ENCODE measurements at places on chromosomes 5 and 9.

- no peak for DNase-seq
Observed at GRCh38 chr5:164048359-164048926, 543.0 kb downstream of the MAT2B start.

DNA sequence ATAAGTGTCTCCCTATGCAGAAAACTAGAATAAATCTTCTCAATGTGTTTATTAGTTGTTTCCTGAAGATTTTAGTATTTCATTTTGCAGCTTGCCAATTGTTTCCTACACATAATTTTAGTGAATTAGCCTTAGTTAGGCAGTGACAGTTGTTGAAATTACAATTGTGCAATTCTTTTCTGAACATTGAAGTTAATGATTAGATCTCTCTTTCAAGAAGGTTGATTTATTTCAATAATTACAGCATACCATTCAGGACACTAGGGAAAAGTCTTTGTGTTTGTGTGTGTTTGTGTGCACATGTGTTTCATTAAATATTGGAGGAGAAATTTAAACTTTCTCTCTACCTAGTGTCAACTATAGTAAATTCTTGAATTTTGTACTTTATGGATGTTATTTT is 199.6 kb upstream of the MPDZ start:
- DNase-seq = no peak

GRCh38 chr9:69195668-69196067 is 21.6 kb downstream of the TJP2 start:
- no peak for DNase-seq

DNA sequence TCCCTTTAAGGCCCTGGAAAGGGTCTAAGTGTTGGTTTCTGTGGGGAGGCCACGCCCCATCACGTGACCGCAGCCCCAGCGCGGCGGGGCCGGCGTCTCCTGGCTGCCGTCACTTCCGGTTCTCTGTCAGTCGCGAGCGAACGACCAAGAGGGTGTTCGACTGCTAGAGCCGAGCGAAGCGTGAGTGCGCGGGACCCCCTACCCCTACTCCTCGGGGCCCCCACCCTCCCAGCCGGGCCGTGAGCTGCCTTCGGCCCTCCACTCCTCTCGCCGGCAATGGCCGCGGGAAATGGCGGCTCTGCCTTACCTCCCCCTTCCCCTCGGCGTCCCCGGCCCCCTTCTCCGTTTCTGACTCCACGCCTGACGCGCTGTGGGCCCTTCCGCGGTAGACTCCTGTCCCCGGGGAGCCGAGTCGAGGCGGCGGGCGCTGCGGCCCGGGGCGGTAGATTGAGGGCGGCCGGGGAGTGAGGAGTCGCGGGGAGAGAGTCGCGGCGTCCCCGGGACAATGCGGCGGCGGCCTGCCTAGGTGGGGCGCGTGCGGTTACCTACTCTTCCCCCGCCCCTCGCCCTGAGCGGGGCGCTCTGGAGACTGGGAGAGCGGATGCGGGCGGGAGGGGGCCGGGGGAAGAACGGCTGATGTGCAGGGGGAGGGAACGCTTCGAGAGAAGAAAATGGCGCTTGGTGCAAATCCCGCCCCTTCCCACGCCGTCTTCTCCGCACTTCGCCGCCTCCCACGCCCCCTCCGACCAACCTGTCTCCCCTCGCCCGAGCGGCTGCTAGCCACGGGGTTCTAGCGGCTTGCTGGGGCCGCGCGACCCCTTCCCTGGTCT is at the start of gene SUB1:
SUB1 (plus strand) TSS at position 112 of the 830 bp plus-strand sequence. CDS start 2,956 bp downstream, outside the sequence.
- DNase-seq = peak; percentile 87

DNA sequence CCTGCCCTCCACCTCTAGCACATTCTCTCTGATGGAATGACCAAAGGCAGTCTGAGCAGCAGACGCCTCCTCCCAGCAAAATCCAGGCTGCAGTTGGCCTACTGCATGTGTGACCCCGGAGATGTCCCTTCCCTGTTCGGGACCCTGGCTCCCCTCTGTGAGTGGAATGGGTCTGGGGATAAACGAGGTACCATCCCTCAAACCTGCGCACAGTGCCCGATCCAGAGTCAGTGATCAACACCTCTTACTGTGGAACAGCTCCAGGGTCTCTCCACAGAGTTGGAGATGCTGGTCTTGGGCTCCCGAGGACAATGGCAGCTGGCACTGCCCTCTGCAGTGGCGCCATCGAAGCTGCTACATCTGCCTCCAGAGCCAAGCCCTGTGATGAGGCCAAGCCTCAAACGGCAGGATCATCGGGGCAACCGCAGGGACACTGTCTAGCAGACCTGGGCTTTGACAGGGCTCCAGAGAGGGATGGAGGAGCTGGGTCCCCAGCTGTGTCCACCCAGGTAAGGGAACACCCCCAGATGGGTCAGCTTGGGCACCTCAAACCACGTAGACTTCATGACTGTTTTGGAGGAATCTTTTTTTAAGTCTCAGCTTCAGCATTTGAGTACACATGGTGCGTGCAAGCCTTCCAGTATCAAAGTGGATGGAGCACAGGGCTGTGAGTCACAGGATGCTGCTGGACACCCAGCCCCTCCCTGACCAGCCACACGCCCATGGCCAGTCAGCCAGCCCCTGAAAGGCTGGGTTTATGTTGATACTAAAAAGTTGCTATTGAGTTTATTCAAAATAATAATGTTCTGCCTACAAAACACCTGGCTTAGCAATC is 13.0 kb downstream of the MED10 start:
- DNase-seq = no peak

DNA sequence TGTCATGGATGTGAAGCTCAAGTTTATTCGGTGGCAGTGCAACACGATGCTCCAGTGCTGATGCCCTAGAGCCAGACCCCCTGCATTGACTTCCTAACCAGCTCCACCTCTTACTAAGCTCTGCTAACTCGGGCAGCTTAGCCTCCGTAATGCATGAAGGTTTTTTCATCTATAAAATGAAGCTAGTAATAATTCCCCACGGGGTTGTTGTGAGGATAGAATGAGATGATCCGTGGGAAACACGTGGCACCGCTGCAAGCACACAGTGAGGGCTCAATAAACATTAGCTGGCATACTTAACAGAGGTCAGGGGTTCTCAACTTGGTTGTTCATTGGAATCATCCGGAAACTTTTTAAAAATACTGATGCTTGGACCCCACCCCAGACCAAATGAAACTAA is 6.8 kb downstream of the ENC1 start:
- no peak for DNase-seq

Measured in stimulated activated CD4-positive, alpha-beta T cell treated with anti-CD3 and anti-CD28 coated beads, Interleukin-15, amount 100 ng/mL, for 1 hour (primary cell).